ENCODE measurements at places on chromosomes 4 and X. TPM values are rescaled to one million over a fixed set of nuclear protein-coding genes. Genes with fewer than 3 reads are reported as not detected.

The ARHGAP36 gene
- not detected for total RNA-seq

The EDA2R gene
- 2.6 TPM for total RNA-seq

The EPGN gene
- not detected for total RNA-seq

- no peak for DNase-seq
Measured at GRCh38 chr4:179662522-179662921, 2220.3 kb upstream of the AGA start.

GRCh38 chr4:34636623-34637022 is 1607.7 kb downstream of the ARAP2 start:
- no peak for DNase-seq

GRCh38 chr4:54014666-54015160 is 49.7 kb downstream of the CHIC2 start:
- DNase-seq: no peak
